Kidney glomerular epithelial cell (primary cell): ENCODE measurements at places on chromosomes 7 and 10.

DNA sequence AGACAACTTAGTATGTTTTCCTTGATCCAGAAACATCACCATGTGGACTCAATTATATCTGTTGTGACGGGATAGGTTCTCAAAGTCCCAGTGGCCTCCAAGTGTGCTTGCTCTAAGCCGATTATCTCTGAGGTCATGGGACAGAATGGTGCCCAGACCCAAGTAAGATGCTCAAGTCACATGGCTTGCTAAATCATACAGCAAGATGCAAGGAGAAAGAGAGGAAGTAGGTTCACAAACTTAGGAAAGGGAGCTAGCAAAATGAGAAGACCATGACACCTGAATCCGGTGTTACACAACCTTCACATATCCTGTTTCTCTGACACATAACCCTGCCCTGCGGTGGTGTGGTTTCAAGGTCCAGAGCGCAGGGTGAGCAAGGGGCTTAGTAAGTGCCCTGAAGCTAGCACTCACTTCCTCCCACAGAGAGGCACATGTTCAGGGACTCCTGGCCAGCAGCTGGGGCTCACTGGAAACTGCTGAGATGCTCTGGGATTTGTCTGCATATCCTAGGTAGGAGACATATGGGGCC lies 590.9 kb upstream of the ANKRD30A start:
- DNase-seq, result peak; percentile 81

DNA sequence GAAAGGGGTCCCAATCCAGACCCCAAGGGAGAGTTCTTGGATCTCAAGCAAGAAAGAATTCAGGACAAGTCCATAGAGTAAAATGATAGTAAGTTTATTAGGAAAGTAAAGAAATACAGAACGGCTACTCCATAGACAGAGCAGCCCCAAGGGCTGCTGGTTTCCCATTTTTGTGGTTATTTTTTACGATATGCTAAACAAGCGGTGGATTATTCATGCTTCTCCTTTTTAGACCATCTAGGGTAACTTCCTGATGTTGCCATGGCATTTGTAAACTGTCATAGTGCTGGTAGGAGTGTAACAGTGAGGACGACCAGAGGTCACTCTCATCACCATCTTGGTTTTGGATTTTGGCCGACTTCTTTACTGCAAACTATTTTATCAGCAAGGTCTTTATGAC lies 1033.4 kb downstream of the SORCS3 start:
- no peak for DNase-seq

DNA sequence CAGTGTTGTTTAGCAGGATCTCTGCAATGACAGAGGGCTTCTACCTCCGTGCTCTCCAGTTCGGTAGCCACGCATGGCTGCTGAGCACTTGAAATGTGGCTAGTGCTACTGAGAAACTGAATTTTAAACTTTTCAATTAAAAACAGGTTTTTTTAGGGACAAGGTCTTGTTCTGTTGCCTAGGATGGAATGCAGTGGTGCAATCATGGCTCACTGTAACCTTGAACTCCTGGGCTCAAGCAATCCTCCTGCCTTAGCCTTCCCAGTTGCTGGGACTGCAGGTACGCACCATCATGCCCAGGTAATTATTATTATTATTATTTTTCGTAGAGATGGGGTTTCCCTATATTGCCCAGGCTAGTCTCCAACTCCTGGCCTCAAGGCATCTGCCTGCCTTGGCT lies 13.4 kb upstream of the SFRP5 start:
- DNase-seq, result no peak

GRCh38 chr7:23531050-23531793 lies 559 bp downstream of the TRA2A start:
- peak; percentile 17 for DNase-seq

- DNase-seq, result no peak
These were observed 27.4 kb upstream of the LOXL4 start for GRCh38 chr10:98295401-98295811.

- DNase-seq, result no peak
These were observed 80.5 kb upstream of the TAS2R16 start for GRCh38 chr7:123075838-123076467.

DNA sequence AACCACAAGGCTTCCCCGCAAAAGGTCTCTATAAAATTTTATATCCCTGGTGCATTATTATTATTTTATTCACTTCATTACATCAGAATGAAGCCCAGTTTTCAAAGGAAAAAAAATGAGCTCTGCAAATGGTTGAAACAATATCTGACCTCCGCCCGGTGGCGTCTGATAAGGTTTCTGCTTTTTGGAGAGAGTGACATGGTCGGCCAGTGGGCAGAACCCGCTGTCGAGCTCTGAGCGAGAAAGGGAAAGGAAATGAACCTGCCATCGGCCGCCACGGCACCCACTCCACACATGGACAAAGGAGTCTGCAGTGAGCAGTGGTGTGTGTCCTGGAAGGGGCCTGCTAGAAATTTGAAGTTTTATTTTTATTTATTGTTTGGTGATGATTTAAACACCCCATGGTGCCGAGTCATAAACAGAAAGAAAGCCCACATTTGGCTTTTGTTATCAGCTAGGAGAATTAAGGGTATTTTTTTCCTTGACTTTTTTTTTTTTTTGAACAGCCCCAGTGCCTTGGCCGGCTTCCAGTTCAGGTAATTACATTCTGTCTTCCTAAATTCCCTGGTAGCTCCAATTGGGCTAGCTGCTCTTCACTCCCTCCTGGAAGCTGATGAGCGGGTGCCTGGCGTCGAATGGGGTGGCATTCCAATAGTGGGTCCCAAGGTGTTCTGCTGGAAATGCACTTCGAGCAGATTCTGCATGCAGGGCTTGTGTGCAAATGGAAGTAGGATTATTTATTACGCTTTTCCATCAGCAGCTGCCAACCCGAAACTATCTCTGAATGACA lies 149.4 kb upstream of the MKI67 start:
- no peak for DNase-seq

- DNase-seq, result no peak
These were observed 47.4 kb downstream of the CH25H start for GRCh38 chr10:89159761-89160160.

DNA sequence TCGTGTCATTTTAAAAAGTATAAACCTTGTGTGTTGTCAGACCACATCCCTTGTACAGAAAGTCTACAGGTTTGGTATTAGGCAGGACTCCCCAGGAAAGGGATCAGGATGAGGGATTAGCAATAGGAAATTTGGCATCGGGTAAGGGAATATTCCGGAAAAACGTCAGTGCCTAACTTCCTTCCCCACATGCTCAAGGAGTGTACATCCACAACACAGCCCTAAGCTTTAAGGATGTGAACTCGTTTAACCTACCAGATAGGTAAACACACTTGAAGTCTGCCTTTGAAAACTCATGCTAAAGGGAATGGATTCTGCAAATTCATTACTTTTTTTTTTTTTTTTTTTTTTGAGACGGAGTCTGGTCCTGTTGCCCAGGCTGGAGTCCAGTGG lies 194.9 kb downstream of the SKIDA1 start:
- no peak for DNase-seq

DNA sequence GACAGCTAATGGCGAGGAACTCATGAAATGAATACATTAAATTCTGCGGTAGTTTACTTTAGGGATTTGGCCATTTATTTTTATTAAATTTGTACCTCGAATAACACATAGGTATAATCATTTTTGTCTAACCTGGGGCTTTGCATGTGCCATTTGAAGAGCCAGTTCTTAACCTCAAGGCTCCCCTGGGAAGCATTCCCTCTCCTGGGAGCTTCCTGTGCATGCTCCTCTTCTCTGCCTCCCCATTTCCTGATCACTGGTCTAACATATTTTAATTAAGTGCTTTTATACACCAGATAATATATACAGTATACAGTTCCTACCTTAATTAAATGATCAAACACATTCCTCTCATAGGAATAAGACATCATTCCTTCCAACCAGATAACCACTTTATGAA lies 183.9 kb upstream of the FZD1 start:
- no peak for DNase-seq

DNA sequence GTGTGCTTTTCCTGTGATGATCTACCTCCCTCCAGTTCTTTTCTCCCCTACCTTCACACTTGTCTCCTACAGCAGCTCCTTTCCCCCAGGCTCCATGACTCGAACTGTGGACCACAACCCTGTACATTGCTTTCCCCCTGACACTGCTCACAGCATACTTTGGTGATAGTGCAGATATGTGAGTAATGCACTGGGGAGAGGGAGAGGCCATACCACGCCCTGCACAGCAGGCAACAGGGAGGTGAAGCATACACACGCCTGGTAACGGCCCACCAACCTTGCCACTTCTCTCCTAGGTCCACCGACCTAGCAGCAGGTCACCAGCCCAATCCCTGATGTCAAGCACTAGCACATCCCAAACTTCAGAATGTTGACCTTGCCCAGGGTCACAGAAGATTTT lies 238.2 kb downstream of the GRID1 start:
- DNase-seq, result no peak

DNA sequence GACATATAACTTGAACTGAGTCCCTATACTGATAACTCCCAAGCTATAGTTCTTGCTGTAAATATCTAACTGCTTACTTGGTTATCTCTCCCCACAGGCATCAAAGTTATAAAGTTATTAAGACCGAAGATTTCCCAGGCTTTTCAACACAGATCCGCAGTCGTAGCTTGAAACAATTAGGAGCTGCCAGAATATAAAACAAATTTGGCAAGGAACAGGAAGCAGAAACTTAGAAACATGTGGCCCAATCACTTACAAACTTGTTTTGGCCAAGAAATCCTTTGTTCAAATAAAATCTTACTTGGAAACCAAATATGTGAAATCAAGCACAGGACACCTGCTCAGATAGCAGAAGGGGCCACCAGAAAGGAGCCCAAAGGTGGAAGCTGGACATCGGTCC lies 9.0 kb downstream of the SLC16A12 start:
- no peak for DNase-seq

- DNase-seq, result no peak
These were observed 460.8 kb downstream of the NRG3 start for GRCh38 chr10:82335831-82336230.

- DNase-seq, result peak; percentile 64
These were observed 31.6 kb upstream of the LYZL1 start for GRCh38 chr10:29257106-29257783.

DNA sequence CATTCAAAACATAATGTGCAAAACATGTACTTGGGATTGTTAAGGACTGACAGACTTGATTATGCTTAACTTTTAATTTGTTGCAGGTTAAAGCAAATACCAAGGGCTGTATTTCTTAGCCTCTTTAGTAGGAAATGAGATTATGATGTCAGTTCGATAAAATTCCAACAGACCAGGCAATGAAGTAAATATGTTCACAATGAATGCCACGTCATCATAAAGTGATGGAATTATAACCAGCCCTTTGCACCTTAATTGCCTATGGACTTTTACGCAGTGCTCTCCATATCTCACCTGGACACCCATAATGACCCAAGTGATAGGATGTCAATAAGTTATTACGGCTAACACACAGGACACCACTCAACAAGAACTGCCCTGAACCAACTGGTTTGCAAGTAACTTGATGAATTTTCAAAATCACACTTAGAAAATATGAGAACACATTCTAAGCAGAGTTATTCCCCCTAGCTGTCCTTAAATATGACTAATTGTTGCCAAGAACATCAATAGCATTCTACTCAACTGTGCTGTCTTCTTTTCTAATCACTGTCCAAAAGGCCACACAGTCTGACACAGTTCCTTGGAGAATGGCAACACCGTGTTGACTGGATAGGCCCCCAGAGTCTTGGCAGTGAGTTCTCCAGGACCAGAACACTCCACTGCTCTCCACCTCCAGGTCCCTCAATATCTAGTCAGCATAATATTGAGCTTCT lies 115.0 kb downstream of the CHCHD3 start:
- no peak for DNase-seq

- DNase-seq, result peak; percentile 12
These were observed 49.9 kb downstream of the C10orf67 start for GRCh38 chr10:23294638-23295247.

DNA sequence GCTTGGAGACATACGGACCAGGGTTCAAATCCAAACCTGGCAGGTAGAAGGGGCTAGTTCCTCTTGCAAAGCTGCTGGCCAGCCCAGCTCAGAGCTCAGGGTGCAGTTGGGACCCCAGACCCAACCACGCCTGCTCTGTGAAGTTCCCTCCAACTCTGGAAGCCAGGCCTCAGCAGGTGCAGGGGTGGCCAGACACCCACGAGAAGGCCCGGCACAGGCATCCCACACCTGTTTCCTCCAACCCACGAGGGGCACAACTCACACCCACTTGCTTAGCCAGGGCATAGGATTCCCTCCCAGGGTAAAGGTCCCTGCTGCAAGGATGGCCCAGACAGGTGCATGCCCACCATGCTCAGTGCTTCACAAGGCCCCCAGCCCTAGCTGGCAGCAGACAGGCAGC lies 262.4 kb downstream of the GRID1 start:
- no peak for DNase-seq

DNA sequence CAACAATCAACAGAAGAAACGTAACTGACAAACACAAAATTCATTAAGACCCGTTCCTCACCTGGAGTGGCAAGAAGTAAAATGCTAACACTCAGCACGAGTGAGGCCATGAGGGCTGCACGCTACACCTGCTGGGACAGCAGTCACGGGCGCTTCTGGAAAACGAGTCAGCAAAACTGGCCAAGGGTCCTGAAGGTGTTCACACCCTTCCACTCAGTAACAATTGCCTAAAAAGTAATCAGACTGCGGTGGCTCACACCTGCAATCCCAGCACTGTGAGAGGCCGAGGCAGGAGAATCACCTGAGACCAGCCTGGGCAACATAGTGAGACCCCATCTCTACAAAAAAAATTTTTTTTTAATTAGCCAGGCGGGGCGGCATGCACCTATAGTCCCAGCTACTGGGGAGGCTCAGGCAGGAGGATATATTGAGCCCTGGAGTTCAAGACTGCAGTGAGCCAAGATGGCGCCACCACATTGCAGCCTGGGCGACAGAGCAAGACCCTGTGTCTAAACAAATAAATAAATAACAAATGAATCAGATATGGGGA lies 199.1 kb downstream of the MAD1L1 start:
- DNase-seq, result no peak

- no peak for DNase-seq
These were observed 7.1 kb downstream of the CAMK2B start for GRCh38 chr7:44318332-44318731.

- DNase-seq, result no peak
These were observed 796 bp downstream of the FBXL15 start for GRCh38 chr10:102421507-102421756.

GRCh38 chr7:29372351-29373090 lies 177.9 kb downstream of the CHN2 start:
- no peak for DNase-seq

DNA sequence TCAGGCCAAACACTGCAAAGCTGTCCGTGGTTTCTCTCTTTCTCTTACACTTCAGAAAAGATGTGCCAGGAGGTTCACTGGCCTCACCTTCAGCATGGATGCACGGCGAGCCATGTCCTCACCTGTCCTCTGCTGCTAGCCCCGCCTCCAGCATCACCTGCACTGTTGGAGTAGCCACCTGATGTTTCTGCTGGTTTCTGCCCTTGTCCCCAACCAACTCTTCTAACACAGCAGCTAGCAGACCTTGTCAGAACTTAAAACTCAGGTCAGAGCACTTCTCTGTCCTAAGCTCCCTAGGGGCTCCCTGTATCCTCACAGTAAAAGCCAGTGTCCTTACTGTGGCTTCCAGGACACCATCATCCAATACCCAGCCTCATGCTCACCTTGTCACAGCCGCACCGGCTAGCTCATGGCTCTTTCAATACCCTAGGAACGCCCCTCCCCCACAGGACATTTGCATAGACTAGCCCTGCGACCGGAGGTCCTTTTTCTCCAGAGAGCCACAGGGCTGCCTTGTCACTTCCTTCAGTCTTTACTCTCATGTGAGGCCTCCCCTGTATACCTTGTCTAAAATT lies 15.2 kb downstream of the PALD1 start:
- DNase-seq, result no peak

- DNase-seq, result no peak
These were observed 65.9 kb downstream of the PRKCQ start for GRCh38 chr10:6514180-6514579.

- no peak for DNase-seq
These were observed 76.9 kb downstream of the LRRC4 start for GRCh38 chr7:127954357-127954748.
